ENCODE measurements at places on chromosomes 3 and 15.

- DNase-seq = no peak
These were observed 142.6 kb downstream of the PLCH1 start for GRCh38 chr3:155602307-155602706.

- DNase-seq = peak; percentile 20
These were observed 109.7 kb downstream of the MYLK start for GRCh38 chr3:123774474-123774873.

DNA sequence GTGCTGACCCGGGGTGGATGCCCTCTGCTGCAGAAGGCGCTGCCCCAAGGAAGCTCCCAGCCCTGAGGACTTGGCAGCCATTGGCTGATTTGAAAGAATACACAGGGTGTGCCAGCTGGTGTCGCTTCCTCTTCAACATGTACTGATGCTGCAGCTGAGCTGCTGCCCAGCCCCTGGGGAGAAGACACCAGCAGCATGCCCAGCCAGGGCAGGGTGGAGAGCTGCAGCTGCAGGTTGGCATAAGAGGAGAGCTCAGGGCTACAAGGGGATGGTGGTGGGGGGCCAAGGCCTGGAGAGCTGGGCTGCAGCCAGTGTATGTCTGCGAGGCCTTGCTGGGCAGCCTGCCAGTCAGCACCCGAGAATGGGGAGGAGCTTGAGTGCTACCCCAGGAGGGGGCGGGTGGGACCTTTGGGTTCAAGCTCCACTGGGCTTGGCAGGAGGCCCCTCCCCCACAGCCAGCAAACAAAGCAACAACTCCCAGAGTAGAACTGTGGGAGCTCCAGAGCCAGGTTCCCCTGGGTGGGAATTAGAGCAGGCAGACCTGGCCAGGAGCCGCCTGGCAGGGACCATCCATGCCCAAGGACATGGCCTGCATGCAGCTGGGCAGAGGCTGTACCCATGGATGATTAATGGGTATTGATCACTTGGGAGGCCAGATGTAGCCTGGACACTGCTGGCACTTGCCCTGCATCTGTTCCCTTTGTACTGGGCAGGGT is 9.2 kb upstream of the SEMA4B start:
- no peak for DNase-seq

GRCh38 chr15:68732451-68732850 is 88.2 kb downstream of the ANP32A start:
- no peak for DNase-seq

DNA sequence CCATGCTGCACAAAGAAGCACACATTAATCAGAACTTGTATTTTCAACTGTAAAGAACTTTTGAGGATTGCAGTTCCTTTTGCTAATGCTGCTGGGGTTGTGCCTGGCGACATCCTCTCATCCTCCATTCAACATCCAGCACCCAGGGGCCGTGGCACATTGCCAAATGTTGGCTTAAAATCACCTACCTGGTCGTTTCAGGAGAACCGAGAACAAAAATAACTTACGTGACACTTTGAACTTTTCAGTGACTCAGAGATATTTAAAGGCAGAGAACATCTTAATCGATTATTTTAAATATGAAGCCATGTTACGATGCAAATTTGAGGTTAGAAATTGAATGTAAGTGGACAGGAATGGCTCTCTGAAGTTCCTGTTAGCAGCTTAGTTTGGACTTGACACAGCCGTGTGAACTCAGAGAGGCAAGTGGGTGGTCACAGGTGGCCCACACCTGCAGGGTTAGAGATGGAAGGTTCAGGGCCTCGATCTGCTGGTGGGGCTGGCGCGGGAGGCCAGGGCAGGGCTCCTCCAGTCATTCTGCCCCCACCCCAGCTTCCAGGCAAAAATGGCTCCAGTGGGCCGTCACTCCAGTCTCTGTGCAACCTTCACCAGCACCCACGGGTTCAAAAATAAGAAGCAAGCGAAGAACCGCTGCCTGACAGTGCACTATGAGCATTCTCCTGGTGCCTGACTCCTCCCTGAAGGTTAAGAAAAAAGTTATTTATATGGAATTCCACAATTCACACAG is 12.2 kb downstream of the LRRK1 start:
- no peak for DNase-seq

- peak; percentile 90 for DNase-seq
These were observed 4.3 kb downstream of the DNASE1L3 start for GRCh38 chr3:58206406-58207011.

- no peak for DNase-seq
These were observed 30.2 kb downstream of the HEG1 start for GRCh38 chr3:125025642-125026041.

DNA sequence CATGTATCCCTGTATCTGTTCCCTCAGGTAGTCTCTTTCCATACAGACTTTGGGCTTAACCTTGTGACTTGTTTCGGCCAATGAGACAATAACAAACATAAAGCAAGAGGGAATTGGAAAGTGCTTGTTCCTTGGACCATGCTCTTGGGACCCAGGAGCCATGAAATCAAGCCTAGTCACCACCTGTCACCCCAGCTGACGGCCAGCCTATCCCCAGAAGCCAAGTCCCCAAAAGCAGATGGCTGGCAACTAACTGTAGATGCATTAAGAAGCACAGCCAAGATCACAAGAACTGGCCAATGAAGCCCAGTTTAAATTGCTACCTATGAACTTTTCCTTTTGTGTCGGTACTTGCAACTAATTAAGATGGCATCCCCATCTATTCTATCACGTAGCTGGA is 822.0 kb downstream of the CADM2 start:
- DNase-seq = no peak

GRCh38 chr15:43029476-43029875 is 76.4 kb downstream of the UBR1 start:
- no peak for DNase-seq

GRCh38 chr15:73375755-73376305 is 7.1 kb upstream of the HCN4 start:
- no peak for DNase-seq

DNA sequence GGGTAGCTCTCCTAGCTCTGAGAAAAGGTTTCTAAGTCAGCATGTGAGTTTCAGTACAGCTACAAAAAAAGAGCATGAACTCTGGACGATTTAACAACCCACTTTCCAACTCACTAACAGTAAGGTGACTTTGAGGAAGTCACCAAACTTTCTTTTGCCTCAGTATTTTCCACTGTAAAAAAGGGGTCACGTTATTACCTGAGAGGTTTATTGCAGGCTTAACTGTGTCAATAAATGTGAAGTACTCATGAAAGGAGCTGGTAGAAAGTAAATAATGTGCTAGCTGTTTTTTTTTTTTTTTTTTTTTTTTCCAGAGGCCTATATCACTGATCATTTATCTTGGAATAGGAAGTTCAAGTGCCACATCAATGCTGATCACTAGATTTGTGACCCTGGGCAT is 89.3 kb downstream of the PLSCR2 start:
- DNase-seq = no peak

GRCh38 chr3:105622169-105622568 is 246.6 kb downstream of the CBLB start:
- DNase-seq = no peak

- DNase-seq = peak; percentile 72
These were observed 32.9 kb downstream of the PIK3CA start for GRCh38 chr3:179181021-179181472.

- no peak for DNase-seq
These were observed 12.3 kb downstream of the BOC start for GRCh38 chr3:113223475-113224281.

- peak; percentile 42 for DNase-seq
These were observed 138.4 kb upstream of the TBL1XR1 start for GRCh38 chr3:177335728-177336127.

DNA sequence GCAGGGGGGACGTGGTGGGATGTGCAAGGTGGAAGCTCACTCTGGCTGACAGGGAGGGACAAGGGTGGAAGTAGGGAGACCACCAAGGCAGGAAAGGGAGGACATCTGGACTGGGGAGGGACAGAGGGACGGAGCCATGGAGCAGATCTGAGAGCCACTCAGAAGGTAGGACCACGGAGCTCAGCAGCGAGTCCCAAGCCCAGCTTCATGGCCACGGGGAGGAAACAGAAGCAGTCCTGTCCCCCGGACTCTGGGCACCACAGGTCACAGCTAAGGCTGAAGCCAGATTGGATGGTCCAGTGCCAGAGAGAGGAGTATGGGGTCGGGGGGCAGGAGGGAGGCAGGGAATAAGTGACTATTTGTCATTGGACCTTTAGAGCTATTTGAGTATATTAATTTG is 220.1 kb downstream of the TBC1D2B start:
- no peak for DNase-seq

DNA sequence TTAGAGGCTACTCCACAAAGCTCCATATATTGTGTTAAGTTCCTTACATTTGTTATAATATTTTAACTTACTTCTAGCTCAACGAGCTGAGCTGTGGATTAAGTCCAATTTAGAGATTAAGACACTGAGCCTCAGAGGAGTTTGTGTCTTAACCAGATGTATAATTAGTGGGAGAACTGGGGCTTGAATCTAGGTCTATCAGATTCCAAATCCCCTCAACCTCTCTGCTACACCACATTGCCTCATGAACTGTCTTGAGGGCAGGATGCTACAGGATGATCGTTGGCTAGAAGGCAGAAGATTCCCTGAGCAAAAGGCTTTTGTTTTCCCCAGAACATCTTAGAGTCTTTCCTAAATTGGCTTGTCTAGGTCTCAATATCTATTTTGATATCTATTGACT is 890.8 kb downstream of the NAALADL2 start:
- DNase-seq = no peak

DNA sequence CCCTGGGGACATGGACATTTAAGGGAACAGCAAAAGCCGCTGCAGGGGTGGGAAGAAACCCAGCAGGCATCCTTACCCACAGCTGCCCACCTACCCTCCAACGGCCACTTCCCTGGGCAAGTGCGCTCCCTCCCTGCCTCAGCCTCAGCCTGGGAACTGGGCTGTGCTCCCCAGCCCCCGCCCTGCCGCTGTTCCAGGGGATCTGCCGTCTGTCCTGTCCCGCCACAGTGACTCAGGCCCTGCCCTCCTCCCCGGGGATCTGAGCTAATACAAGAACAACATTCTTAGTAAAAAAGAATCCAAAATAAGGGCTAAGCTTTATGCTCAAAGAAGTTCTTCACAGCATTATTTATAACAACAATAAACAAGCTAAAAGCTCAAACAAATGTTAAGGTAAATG is 7.4 kb upstream of the IQSEC1 start:
- DNase-seq = peak; percentile 67
